Stimulated activated CD4-positive, alpha-beta T cell treated with anti-CD3 and anti-CD28 coated beads, Interleukin-1b, Interleukin-23, amount 100 ng/mL, for 24 hours (primary cell): ENCODE measurements at places on chromosomes 5 and 9.

- no peak for DNase-seq
Observed at GRCh38 chr9:72807765-72808445, 144.9 kb downstream of the ALDH1A1 start.

DNA sequence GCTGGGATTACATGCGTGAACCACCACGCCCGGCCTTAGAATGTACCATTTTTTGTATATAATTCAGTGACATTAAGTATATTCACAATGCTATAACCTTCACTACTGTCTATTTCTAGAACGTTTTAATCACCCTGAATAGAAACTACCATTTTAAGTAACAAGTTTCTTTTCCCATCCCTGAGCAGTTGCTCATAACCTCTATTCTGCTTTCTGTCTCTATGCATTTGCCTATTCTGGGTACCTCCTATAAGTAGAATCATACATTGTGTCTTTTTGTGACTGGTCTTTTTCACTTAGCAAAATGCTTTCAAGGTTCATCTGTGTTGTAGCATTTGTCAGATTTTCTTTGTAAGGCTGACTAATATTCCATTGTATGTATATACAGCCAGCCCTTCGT, 39.9 kb downstream of the DDX46 start:
- DNase-seq = no peak

DNA sequence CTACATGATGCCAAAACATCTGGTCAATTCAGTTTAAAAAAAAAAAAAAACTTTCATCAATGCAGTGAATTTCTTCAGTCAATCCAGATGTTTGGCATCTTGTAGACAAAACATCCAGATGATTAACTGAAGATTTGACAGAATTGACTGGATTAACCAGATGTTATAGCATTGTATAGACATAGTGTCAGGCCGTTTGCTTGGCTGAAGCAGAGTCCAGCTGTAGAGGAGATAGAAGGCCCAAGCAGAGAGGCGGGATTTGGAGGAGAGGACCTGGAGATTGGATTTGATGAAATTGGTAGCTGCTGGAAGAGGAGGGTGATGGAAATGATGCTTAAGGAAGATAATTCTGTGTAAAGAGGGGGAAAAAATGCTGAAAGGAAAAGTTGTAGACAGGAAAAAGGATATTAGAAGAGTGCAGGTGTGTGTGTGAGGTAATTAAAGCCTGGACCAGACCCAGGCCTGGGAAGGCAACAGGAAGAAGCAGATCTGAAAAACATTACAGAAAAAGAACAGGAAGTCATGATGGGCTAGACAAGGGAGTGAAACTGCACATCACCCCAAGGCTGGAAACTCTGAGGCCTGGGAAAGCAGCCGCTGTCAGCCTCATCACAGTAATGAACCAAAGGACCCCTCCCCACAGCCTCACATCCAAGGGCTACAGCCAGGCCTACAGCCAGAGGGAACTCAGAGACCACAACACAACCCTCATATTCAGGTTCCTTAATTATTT, 258.3 kb downstream of the CWC27 start:
- no peak for DNase-seq

DNA sequence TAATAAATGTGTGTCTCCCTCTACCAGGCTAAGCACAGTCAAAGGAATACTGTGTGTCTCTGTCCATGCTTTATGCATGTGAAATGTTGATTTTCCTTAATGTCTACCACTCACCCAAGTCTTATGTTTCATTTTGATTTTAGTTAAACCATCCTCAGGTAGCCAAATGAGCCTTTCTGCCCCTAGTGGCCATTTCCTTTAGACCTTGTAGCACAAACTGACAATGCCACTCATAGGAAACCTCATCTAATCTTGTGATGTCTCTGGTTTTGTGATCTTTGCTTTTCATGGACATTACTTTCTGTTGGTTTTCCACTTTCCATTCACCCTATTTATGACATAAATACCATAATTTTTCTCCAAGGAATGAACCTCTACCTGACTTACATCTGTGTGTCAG, 820.8 kb downstream of the MAT2B start:
- DNase-seq = no peak

GRCh38 chr9:28801144-28801799, 1228.0 kb upstream of the C9orf72 start:
- DNase-seq = no peak

- DNase-seq = no peak
Observed at GRCh38 chr5:153480401-153480800, 10.1 kb upstream of the GRIA1 start.

GRCh38 chr9:107938801-107939386, 449.3 kb upstream of the KLF4 start:
- DNase-seq = no peak

DNA sequence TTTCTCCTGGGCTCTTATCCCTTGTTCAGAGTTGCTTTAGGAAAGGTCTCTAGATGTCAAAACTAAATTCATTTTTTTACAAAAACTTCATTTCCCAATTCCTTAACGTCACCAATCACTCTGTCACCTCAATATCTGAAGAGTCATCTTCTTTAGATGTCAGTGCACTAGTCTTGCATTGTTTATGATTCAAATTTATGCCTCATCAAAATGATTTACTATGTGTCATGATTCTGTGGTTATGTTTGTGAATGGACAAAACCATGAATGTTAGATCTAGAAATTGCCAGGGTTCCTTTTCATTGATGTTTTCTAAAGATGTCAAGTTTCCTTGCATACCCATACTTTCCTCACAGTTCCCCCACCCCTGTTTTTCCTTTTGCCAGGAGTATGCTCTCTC, 21.5 kb downstream of the CWC27 start:
- no peak for DNase-seq

DNA sequence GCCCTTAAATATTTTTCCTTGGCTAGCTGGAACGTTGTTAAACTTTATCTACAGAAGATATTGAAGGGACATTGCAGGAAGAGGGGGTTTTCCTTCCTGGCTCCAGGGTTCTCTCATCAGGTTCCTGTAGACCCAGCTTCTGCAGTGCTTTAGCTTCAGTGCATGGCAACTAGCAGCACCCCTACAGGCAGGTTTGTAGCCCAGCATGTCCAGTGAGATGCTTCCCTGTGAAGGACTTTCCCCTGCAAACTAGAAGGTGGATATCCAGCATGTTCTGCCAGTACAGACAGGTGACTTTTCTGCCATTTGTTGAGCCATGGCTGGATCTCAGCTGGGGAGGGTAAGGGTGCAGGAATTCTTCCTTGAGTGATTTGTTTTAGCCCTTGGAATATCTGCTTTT, 10.4 kb downstream of the CCL28 start:
- DNase-seq = no peak

GRCh38 chr5:180604271-180604670, 13.0 kb upstream of the SCGB3A1 start:
- DNase-seq = no peak

DNA sequence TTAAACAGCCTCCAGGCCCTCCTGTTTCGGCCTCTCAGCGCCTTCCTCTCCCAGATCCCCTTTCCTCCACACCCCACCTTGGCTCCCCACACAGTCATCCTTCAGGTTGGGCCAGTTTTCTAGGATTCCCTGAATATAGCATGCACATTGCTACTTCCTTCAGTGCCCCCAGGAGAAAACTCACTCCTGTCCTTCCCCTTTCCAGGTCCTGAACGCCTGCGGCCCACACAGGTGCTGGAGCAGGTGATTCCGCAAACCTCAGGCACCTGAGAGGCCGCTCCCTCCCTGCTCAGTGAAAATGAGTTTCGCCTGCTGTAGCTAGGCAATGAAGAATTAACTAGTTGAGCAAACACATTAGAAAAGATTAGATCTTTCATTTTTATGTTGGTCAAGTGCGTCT, 185.0 kb downstream of the MED10 start:
- DNase-seq = no peak

DNA sequence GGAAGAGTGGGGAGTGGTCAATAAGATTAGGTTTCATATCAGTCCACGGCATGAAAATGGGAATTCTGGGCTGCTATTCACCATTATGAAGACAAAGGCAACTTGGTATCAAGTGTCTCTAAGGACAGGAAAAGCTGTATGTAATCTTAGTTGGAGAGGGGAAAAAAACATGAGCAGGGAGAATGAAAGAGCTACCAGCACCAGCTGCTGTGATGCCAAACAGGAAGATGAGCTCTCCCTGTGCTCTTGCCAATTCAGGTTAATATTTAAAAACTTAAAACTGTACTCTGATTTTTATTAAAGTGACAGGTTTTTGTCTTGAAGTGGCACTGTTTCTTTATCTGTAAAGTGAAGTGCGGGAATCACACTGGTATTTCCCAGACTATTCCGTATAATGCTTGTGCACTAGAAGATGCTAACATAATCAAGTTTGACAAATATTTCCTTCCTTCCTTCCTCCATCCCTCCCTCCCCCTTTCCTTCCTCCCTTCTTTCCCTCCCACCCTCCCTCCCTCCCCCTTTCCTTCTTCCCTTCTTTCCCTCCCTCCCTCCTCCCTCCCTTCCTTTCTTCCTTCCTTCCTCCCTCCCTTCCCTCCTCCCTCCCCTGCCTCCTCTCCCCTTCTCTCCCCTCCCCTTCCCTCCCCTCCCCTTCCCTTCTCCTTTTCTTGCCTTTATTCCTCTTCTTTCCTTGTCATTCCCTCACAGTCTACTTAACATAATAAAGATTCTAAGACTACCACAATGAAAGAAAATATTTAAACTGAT, 1383.0 kb upstream of the C9orf72 start:
- no peak for DNase-seq

DNA sequence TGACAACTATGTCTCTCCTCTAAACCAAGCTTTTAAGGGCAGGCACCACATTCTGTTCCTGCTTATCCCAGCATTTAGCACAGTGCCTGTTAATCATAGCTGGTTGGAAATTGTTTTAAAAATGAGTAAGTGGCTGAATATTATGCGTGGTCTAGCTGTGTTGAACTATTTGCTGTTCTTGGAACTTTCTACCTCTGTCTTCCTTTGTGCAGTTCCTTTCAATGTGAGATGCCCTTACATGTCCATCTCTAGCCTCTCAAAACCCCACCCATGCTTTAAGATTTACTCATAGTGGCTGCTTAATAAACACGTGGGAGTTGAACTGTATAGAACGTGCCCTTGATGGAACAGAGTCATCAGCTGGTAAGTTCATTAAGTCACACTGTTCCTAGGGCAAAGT, 34.5 kb downstream of the C9orf57 start:
- no peak for DNase-seq

DNA sequence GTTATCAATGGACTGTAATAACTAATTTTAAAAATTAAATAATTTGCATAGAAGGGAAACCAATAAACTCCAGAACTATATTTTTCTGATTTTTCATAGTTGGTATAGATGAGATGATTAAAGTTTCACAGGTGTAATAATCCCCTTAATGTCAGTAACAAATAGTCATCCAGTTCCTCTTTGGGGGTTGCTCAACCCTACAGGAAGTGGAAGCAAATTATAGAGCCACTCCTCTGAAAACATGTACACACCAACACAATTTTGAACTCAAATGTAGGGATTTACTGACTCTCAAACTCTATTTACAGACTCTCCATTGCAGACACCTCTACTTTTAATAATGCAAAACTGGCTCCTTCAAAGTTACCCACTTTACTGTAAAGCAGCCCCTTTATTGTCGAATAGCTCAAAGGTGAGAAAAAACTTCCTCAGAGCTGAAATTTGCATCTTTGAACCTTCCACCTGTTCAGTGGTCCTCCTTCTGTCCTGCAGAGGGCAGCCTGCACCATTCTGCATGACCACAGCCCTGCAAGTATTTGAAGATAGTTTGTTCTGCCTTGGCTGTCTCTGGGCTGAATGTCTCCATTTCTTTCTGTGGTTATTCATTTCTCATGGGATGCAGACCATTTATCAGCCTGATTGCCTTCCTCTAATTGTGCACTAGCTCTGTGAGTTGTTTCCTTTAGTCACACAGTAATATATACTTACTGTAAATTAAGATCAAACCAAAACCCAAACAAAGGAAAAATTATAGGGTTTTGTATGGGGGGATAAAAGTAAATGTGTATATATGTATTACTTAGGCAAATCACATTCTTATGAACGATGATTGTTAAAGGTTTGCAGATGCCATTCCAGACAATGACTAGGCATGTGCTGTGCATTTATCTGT, 383.2 kb upstream of the SGCD start:
- no peak for DNase-seq

GRCh38 chr5:155001523-155001922, 12.0 kb upstream of the KIF4B start:
- DNase-seq = no peak

- DNase-seq = no peak
Observed at GRCh38 chr9:95383845-95384244, 66.3 kb upstream of the FANCC start.

GRCh38 chr5:1788828-1789227, 10.8 kb downstream of the MRPL36 start:
- DNase-seq = no peak

DNA sequence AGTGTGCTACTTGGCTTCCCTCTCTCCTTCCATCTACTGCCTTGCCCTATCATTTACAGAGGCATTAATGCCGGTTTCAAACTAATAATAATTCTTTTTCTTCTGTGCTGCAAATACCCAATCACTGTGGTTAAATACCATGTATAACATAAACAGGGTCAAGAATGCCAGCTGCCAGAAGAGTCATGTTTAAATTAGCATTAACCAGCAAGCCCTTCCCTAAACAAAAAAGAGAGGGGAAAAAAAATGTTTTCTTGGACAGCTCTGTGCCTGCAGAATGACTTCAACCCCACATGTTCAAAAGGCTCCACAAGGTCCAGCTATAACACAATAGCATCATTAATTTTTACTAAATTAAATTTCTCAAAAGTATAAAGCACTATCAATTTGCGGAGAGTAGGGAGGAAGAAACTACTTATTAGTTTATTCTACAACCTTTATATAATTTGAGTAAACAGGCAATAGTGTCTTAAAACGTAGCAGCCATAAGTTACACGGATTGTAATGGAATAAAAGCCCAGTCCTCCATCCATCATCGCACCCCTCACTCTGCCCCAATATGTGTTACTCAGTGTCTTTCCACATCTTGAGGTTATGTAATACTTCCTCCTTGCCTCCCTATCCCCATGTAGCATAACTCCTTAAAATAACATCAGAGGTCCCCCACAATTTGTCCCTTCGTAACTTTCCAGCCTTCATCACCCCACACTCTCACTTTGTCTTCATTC, 3.9 kb downstream of the LPAR1 start:
- DNase-seq = no peak

DNA sequence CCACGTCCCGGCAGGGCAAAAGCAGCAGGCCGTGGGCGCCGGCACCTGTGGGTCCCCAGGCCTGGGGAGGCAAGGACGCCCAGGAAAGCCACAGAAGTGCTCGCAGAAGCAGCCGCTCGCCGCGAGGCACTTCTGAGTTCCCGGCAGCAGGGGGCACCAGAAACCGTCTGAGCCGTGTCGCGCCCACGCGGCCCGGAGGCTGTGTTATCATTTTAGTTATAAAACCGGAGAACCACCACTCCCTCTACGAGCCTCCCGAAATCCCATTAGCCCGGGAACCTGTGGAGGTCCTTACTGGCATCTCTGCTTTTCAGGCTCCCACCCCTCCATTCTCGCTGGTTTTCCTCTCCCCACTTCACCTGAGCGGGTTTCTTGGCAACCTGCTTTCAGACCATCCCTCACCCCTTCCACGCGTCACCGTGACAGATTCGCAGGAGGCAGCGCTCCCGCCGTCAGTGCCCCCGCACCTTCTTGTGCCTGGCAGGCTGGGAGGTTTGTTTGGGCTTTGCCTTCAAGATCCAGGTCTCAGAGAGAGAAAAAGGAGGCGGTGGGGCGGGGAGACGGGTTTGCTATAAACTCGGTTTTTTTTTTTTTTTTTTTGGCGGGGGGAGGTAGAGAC, 2.3 kb downstream of the GDNF start:
- DNase-seq = peak; percentile 69
